ENCODE measurements at places on chromosomes 4 and X.

- DNase-seq: no peak
Measured at GRCh38 chrX:13897566-13897965, 80.7 kb upstream of the GPM6B start.

GRCh38 chr4:87758270-87758669 is 41.1 kb upstream of the IBSP start:
- DNase-seq: no peak

DNA sequence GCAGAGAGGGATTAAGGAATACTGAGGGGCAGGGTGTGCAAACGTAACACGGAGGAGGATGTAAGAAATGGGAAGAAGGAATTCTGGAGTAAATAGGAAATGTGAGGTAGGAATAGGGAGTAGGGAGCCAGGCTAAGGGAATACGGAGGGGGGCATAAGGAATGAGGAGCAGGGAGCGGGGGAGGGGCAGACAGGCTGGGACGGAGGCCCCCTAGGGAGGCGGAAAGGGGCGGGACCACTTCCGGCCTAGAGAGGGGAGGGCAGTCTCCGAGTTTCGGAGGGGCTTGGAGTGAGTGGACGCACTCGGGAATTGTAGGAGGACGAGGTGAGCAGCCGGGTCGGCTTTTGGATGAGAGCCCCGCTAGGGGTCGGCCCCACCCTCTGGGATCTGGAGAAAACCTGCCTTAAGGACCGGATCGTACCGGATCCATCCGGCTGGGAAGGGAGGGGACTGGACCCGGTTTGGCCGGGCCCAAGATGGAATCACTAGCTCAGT is 612 bp downstream of the MAGED2 start:
- DNase-seq: peak; percentile 42

DNA sequence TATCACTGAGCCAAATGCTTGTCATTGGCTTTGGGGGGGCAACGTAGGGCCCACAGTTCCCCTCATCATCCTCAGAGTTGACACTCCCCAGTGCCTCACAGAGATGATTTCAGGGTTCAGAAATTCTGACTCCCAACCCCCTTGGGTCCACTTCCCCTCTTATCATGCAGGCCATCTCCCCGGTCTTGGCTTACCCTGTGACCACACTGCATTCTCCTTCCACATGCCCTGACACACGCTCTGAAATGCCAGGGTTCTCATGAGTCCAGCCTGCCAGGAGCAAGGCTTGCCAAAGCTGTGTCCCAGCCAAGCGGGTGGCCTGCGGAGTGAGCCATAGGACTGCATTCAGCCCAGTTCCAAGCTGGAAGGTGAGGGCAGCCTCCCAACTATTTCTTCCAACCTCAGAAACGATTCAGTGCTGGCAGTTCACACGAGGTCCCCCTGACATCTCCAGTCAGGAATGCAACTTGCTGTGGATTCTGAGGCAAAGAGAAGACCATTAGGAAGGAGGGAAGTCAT is 101.2 kb downstream of the SMIM20 start:
- DNase-seq: no peak

GRCh38 chr4:128858879-128859671 is 49.6 kb downstream of the JADE1 start:
- DNase-seq: no peak

GRCh38 chr4:56979421-56980072 is 851 bp downstream of the POLR2B start:
- DNase-seq: no peak

DNA sequence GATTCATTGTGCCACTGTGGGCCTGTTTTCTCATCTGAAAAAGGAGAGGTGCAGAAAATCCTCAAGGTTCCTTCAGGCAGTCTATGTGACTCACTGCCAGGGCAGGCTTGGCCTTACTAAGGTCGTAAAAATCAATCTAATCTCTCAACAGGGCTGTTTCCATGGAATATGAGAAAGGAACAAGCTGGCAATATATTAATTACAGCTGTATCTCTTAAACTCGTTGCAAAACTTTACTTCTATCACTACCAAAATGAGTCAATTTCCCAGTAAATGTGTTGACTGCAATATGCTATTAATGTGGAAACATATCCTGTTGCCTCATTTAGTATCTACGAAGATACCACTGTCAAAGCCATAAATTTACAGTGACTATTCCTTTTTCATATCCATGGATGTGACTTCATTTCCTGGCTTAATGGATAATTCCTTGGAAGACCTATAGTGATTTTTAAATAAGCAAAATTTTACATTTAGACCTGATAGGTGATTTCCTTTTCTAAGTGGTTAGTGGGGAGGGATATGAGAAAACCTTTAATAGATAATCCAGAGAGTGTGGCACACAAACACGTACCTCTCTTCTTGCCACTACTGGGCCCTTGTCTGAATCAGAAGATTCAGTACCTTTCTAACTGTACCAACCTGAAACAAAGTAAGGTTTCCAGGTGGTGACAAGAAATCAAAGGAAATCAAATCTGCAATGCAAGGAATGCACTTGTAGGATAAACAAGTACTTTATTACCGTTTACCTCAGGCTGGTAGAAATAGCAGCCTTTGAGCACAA is 127.4 kb upstream of the FTHL17 start:
- DNase-seq: no peak

DNA sequence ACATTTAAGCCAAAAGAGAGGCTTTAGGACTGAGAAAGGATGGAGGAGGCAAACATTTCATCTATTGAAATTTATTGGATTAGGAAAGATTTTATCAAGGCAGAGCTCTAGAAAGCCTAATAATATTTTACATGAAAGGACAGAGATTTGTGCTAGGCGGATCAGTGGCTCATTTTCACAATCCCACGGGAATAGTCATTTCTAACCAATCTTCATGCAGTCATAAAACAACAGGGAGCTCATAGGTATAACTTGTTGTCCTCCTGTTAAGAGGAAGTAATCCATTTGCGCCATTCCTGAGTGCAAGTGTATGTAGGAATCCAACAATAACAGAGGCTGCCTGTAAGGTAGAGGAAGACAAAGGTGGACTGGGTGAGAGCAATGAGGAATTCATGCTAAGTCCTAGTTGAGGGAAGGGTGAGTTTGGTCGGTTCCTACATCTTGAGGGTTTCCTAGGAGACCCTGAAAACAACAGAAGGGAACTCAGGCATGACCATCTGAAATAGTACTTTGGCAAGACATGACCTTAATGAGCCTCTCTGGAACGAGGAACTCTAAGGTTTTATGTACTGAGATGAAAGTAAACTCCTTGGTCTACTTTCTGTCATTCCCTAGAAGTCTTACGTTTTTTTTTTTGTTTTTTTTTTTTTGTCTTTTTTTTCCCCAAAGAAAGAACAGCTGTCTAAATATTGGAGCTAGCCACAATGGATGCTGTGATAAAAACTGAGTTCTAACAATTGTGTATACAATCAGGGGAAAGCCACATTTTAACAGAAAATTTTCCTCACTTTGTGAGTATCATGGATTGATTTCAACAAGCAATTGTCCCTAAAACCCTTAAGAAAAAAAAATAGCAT is 89.7 kb downstream of the GEMIN8 start:
- DNase-seq: no peak

DNA sequence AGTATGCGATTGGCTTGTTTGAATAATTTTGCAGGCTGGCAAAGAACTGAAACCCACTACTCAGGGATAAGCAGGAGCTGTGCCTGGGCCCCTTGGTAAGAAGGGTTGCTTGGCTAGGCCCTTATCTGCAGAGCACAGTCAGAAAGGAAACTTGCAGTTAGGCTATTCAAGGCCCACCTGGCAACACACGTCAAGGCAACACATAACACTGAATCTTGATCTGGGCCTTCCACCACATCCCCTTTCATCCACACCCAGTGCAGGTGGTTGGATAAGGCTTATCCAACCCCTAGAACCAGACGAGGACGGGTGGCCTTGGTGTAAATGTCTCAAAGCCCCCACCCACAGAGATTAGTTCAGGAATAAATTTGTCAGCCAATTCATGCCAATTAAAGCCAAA is 72.8 kb upstream of the NEIL3 start:
- DNase-seq: no peak

DNA sequence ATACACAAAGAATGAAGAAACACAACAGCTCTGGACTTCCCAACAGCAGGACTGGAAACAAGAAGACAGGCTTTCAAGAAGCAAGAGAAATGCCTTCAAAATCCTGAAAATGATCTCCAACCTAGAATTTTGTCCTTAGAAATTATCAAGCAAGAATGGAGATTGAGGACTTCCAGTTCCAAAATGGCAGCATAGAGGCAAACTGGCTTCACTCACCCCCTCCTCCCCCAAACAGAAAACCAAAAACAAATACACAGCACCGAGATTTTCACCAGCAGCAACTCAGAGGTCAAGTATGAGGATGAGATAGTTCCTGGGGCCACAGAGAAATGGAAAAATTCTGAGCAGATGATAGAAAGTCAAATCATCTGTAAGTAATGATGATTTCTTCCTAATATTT is 40.5 kb upstream of the LRBA start:
- DNase-seq: no peak

DNA sequence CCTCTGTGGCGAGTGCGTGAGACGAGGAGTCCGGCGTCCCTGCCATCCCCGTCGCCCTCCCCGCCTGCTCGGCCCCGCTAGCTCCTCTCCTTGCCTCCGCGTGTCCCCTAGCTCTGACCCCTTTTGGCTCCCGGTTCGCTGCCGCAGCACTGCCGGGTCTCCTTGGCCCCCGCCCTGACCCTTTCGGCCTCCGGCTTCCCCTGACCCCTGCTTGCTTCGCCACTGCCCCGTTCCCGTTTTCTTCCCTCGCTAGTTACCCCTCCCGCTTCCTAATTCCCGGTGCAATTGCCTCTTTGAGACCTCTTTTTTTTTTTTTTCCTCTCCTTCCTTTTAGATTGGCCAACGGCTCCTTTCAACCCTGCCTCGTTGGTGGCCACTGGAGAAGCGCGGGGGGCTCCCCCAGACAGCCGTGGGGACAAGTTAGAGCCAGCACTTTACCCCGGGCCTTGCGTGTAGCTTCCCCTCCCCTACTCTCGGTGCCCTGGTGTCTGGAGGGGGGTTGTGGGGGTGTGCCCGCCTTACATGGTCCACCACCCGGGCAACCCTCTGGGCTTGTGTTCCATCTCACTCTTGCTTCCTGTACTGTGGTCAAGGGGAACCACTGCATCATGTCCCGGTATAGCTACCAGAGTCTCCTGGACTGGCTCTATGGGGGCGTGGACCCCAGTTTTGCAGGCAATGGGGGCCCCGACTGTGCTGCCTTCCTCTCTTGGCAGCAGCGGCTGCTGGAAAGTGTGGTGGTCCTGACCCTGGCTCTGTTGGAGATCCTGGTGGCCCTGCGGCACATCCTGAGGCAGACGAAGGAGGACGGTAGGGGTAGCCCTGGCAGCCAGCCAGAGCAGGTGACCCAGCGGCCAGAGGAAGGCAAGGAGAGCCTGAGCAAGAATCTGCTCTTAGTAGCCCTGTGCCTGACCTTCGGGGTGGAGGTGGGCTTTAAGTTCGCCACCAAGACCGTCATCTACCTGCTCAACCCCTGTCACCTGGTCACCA is 548 bp downstream of the TMEM164 start:
- DNase-seq: no peak

DNA sequence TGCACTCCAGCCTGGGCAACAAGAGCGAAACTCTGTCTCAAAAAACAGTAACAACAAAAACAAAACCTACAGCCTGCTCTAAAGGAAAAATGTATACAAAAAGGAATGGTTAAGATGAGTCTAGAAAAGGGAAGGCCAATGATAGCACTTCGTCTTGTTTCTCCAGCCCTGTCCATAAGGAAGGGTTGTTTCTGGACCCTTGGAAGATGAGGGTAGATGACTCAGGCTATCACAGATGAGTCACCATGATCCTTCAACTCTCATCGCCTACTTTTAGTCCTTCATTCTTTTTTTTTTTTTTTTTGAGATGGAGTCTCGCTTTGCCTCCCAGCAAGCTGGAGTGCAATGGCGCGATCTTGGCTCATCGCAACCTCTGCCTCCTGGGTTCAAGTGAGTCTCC is 8.8 kb downstream of the PLA2G12A start:
- no peak for DNase-seq

GRCh38 chrX:119067023-119067739 is 5.6 kb upstream of the CT47C1 start:
- no peak for DNase-seq

DNA sequence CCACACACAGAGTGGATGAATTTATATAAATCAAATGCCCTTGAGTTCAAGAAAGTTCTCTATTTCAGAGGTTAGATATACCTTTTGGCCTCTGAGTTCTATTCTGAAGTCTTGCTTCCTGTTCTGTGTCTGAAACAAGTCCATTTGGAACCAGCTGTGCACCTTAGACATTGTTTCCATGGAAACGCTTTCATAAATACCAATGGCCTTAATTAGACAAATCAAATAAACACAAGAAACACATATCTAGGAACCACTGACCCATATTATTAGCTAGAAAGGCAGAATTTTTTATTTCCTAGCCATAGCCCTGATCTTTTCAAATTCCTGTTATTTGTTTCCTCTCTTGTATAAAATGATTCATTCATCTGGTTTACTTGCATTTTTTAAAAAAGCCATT is 8.4 kb upstream of the C4orf54 start:
- DNase-seq: no peak

DNA sequence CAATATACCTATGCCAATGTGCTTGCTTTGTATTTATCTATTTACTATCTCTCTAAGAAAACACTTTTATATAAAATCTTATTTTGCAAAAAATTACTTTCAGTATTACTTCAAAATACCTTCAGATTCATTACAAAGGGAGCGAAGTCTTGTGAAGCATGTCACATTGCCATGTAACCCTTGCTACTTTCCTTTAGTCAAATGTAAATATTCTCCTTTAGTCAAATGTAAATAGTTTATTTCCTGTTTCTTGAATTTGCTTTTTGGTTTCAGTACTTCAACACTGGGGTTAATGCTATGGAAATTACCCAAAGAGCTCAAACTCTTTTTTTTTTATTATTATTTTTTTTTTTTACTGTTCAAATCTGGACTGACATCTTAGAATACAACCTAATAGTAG is 383.3 kb downstream of the GRXCR1 start:
- DNase-seq: no peak

- DNase-seq: no peak
Measured at GRCh38 chr4:16812041-16812440, 86.4 kb downstream of the LDB2 start.

- no peak for DNase-seq
Measured at GRCh38 chr4:27819246-27819645, 958.6 kb downstream of the STIM2 start.

DNA sequence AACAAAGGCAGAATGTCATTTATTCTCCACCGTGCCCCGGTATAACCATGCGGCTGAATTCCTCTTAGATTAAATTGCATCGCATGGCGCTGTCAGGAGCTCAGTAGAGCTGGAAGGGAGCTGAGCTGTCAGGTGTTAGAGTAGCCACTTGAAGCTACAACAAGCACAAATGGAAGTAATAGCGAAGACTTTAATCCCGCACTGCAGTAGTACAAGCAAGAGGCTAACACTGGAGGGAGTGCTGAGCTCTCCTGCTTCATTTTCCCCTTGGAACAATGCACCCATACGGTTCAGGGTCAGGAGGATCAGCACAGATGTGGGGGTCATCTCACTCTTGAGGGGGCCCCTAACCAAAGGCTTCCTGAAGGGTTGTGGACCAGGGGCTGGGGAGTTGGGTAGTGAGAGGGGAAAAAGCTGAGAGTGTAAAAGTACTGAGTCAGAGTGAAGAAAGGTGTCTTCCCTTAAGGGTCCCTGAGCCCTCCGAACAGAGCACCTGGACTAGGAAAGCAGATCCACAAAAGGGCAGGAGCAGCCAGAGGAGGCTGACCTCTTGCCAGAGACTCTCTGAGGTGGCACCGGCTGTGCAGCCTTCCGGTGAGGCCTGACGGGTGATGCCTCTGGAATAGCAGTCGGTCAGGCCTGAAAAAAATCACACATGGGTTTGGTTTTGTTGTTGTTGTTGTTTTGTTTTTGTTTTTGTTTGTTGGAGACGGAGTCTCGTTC is 36.0 kb upstream of the CBR4 start:
- DNase-seq: no peak

All from T47D (cell line).